ENCODE measurements at places on chromosomes 6 and 20.
A peak's percentile ranks its signal among the peaks of the same experiment; 100 is the strongest.

GRCh38 chr6:16132909-16133308 lies 4.0 kb downstream of the MYLIP start:
- no peaks in the 10 kb centered on the region for H3K27me3 ChIP-seq
- DNase-seq = no peak
- peaks cover 70% of the 10 kb centered on the region for H3K4me1 ChIP-seq
- H3K4me3 ChIP-seq = peak overlapping the region; percentile 84
- H3K36me3 ChIP-seq = peaks cover 44% of the 10 kb centered on the region

GRCh38 chr20:12051206-12052163 lies 133.8 kb downstream of the BTBD3 start:
- H3K27ac ChIP-seq = no peak overlapping the region
- H3K4me1 ChIP-seq = no peaks in the 10 kb centered on the region
- DNase-seq = no peak
- no peaks in the 10 kb centered on the region for H3K36me3 ChIP-seq
- no peak overlapping the region for H3K4me3 ChIP-seq

DNA sequence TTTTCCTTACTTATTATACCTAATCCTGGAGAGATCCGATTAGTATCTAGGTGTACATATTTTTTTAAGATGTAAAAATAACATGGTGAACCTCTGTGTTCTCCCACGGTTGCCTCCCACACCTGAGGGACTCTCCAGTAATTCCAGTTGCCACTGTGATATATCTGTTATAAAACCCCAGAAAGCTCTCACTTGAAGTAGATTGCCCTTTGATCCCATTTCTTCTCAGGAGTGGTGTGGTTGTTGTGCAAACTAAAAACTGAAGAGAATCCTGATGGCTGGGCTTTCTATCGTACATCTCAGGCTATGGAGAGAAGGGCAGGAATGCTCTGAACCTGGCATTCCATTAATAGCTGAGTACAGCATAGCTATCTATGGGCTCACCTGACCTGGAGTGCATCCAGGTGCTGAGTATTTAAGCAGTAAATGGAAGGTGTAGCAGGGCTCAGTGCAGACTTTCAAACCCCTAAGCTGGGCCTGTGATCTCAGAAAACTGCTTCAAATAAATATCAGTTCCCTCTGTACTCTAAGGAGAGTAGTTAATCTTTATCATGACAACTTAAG lies 41.0 kb downstream of the VGLL2 start:
- no peaks in the 10 kb centered on the region for H3K27me3 ChIP-seq
- H3K4me3 ChIP-seq = no peak overlapping the region
- DNase-seq = no peak
- no peaks in the 10 kb centered on the region for H3K36me3 ChIP-seq
- H3K27ac ChIP-seq = no peak overlapping the region

DNA sequence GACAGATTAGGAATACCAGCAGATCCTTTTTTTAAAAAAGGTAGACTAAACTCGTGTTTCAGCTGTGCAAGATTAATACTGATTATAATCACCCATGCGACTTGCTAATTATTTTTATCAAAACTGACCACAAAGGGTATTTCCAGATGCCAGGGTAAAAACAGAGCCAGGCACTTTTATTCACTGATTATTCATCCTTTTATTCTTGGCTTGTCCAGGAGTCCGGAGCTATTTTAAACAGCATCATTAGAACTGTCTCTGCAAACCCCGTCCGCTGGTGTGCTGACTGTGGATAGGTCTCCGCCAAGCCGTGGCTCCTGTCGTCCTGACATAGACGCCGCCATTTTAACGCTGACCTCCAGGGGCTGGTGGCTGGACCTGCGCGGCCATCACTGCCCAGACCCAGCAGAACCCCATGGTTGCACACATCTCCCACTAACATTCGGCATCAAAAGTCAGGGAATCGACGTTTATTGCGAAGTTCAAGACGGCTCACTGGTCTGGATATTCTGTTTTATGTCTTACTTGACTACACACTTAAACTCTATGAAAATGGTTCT lies 364.8 kb downstream of the THBS2 start:
- H3K4me1 ChIP-seq = no peaks in the 10 kb centered on the region
- no peaks in the 10 kb centered on the region for H3K27me3 ChIP-seq
- H3K36me3 ChIP-seq = no peaks in the 10 kb centered on the region
- no peak overlapping the region for H3K27ac ChIP-seq

DNA sequence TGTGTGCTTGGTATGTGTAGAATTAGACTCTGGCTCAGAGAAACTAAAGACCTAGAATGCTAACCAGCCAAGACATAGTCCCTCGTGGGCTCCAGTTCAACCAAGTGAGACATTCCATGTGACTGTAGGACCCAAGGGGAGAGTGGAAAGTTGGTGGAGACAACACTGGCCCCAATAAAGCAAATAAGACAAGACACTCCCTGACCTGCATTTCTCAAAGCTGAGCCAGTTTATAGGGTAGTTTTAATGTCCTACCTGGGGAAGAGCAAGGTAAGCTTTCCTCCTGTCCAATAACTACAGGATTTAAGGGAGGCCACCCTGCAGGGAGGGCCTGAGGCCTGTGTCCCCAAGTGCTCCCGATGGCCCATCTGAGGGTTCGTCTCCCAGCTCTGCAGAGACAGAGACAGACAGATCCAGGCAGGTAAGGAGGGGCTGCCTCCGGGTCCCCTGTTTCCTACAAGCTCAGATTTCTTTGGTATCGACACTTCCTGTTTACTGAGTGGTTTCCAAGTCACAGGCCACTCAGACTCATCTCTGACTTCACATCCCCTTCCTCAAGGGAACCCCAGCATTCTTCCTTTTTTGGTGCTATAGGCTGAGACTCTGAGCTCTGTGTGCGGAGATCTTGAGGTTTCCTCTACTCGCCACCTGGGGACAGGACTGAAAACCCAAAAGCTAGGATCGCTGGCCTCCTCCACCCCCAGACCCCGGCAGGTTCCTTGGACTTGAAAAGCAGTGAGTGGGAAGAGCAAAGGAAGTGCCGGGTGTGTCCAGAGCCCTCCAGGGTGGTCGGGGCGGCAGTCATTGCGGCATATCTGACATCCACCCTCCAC lies 92.4 kb downstream of the PRND start:
- no peaks in the 10 kb centered on the region for H3K27me3 ChIP-seq
- peaks cover 96% of the 10 kb centered on the region for H3K4me1 ChIP-seq
- H3K4me3 ChIP-seq = peak overlapping the region; percentile 66
- peak overlapping the region; percentile 99 for H3K27ac ChIP-seq

DNA sequence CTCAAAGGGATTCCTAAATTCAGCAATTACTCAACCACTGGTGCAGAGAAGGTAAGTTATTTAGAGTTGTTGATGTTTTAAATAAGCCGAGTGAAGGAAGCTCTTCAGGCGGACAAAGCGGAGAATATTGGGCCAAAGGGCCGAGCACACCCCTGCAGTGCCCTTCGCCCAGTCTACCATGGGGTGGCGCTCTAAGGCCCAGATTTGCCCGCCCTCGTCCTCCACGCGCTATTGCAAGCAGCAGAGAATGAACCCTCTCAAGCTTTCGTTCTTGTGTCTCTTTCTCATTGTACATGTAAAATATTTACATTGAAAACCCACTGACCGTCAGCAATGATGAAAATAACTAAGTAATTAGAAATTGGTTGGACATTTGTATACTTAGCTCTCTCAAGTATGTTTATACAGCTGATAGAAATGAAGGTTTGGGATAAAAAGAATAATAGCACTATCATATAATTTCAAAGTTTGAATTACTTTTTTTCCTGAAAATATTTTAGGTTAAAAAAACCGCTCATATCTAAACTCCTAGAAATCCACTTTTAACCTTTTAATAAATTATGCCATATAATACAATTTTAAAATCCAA lies 195.0 kb upstream of the CEP162 start:
- H3K4me1 ChIP-seq = no peaks in the 10 kb centered on the region
- no peak overlapping the region for H3K27ac ChIP-seq
- no peaks in the 10 kb centered on the region for H3K27me3 ChIP-seq
- H3K4me3 ChIP-seq = no peak overlapping the region
- no peaks in the 10 kb centered on the region for H3K36me3 ChIP-seq

DNA sequence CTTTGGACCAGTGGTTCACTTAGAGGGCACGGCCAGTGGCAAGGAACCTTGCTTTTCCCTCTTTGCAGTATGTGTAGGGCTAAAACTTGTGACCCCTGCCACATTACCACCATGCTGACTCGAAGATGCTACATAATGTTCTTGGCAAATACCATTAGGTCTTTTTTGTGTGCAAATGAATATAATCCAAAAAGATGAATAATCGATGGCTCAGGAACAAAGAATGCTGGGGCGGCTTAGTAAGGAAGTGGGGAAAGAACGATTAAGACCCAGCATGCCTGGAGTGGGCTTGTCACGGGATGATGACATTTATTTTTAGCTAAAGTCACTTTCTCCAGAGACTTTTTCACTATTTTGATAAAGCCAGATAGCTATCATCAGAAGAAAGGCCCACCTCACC lies 23.1 kb downstream of the CMTR1 start:
- H3K36me3 ChIP-seq = peaks cover 26% of the 10 kb centered on the region
- no peak overlapping the region for H3K4me3 ChIP-seq
- H3K4me1 ChIP-seq = no peaks in the 10 kb centered on the region
- no peak overlapping the region for H3K27ac ChIP-seq

DNA sequence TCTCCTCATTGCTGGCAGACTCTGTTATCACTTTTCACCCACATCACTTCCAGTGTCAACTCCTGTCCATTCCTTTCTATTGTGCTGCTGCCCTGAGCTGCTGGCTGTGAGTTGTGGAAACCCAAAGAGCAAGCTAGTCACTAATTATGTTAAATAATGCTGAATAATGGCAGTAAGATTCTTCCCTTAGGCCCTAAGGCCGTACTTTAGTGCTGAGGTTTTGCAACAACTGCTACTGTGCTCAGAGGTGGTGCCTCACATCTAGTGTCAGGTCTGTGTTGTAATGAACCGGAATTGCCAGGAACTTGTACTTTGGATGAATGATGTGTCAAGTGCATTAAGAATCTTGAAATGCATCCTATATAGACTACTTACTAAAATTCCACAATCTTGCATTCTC lies 372.2 kb upstream of the RNF217 start:
- H3K4me1 ChIP-seq = no peaks in the 10 kb centered on the region
- no peak for DNase-seq
- no peaks in the 10 kb centered on the region for H3K27me3 ChIP-seq
- no peak overlapping the region for H3K27ac ChIP-seq

- H3K27ac ChIP-seq = peak within 1 kb of the TSS; percentile 62
- peak; percentile 80 for DNase-seq
- H3K36me3 ChIP-seq = no peaks in the 10 kb centered on the region
Measured at GRCh38 chr20:46308258-46309157, at the start of gene CDH22. CDH22 (minus strand) TSS chr20:46308498; CDS start chr20:46251294, 57,204 bp downstream.

All from Karpas-422 (cell line).